ENCODE measurements at places on chromosomes 4 and X.

GRCh38 chr4:72629540-72629939 is 60.5 kb upstream of the ADAMTS3 start:
- no peak for DNase-seq

DNA sequence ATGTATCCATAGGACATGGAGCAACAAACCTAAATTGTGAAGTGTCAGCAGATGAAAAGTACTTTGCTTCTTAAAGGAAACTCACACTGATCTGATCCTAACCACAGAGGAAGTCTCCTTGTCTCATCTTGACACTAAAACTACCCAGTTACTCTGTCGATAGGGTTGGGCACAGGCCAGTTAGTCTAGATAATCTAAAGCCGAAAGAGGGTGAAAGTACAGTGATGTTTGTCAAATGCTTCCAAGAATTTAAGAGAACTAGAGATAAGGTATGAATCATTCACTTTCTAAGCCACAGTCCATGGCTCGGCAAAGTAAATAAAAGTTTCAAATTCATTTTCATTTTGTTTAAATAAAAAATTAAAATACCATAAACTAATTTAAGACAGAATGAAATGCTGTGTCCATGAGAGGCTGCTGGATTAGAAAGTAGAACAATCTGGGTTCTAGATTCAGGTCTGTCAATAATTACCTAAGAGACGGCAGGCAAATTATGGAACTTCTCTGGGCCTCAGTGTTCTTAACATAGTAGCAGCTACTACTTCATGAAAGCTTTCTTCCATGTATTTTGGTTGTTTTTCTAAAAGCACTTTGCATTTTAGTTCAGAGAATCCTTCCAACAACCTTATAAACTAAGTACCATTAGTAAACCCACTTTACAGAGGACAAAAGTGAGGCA is 176.7 kb downstream of the LDB2 start:
- no peak for DNase-seq

GRCh38 chrX:53677286-53677685 is 9.2 kb downstream of the HUWE1 start:
- DNase-seq = no peak

GRCh38 chr4:98287328-98287727 is 26.1 kb downstream of the RAP1GDS1 start:
- DNase-seq = no peak

DNA sequence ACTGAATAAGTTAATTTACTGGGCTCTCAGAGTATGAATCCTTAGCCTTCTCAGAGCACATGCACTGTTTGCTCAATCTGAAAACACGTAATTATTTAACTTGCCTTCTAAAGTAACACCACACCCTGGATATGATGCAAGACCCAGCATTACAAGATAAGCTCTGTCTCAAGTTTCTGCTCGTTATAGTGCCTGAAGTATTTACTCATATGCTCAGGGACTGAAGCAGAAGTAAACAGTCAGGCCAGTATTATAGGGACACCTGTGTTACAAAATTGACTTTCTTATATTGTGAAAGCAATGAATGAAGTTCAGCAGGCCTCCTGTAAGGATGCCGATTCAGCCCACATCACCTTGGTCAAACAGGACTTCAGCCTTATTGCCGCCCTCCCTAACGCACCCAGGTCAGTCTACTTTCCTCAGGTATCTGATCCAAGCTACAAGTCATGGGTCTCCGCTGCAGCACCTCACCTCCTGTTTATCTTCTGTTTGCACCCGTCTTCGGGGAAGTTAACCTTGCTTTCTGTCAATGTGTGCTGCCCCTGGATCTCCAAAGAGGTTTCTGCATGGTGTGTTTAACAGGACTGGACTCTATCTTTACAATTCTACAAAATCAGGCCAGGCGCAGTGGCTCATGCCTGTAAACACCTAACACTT is 42.8 kb upstream of the KLF3 start:
- DNase-seq = no peak

DNA sequence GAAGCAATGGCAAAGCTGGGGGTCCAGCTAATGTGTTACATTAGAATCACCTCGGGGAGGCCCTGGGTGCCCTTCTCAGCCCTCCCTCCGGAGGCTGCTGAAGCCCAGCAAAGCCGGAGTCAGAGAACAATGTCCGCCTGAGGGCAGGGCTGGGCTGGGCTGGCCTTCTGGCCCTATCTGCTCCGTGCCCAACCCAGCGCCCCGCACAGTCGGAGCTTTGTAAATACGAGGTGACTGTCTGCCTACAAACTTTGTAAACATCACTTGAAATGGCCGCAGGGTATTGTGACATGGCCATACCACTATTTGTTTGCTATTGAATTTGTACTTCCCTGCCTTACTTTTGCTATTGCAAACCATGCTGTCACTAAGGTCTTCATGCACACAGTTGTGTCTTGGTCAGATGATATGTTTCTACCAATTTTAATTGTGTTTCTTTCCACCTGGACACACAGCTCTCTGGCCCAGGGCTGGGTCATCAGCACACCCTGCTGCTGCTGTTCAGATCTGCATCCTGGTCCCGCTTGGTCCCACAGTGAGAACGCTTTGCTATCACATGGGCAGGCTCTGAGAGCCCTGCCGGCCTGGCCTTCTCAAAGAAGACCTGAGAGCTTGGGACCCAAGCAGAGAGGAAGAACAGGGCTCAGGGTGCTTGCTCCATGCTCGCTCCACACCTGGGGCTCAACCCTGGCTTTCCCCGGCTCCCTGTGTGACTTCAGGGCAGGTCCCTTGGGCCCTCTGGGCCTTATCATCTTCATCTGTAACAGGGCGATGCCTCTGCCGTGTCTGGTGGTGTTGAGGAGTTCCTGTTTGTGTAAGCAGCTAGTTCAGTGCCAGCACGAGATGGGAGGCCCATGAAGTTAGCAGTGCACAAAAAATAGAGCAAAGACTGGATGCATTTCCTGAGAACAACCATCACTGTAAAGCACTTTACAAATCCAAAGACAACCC is 2.3 kb downstream of the S100P start:
- DNase-seq = no peak
